ENCODE measurements at places on chromosomes 2 and 18. TPM values are rescaled to one million over a fixed set of nuclear protein-coding genes. Genes with fewer than 3 reads are reported as not detected.

DNA sequence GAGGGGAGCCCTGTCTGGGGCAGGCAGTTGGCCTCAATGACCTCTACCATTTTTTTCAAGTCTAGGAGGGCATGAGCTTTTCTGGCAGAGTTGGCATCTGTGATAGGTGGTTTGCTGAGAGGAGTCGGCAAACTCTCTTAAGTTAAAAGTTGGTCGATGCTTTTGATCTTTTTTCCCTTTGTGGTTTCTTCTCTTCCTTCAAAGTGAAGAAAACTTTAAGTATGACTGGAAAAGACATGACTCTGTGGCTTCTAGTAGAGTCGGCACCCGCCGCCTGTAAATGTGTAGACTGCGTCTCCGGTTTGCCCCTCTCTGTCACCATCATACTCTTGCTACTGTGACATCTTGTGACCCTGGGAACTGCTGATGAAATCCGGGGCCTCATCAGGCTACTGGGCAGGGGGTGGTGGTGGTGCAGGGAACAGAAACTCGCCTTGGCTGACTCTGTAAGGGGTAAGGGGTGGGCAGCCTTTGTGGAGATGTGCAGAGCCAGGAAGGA, 21.1 kb downstream of the INPP5D start:
- DNase-seq: no peak

GRCh38 chr2:54942373-54942772, 107.9 kb downstream of the RTN4 start:
- no peak for DNase-seq

GRCh38 chr18:12857991-12858544, 26.0 kb downstream of the PTPN2 start:
- DNase-seq: no peak

DNA sequence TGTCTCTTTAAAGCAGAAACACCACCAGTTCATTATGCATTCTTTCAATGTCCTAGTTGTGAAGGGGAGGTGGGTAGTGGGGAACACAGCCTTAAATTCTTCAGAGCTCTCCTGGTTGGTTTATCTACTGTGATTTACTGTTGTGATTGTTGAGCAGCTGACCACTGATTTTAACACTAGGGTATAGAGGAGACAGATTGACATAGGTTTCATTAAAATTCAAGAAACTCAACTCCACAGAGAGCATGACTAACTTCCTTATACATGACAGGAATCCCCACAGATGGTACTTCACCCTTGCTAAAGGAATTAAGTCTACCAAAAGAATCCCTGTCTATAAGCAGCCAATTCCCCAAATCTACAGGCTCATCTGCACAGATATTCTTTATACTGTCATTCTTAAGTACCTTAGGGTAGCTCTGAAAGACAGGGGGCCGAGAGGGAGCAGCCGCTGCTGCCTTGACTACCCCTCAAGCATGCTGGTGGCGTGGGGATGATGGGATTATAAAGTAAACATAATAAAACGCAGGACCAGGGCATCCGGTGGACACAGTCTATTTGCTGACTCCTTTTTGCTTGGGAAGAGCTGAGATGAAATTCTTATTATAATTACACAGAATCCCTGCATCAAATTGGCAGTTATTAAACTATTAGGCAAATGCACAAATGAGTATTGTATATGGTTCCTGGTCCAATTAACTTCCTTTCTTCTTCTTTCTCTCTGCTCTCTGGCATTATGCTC, 1377.6 kb upstream of the PIK3C3 start:
- DNase-seq: no peak

The FLACC1 gene
- 1.4 TPM for polyA plus RNA-seq

The MYCN gene
- 6.3 TPM for polyA plus RNA-seq

DNA sequence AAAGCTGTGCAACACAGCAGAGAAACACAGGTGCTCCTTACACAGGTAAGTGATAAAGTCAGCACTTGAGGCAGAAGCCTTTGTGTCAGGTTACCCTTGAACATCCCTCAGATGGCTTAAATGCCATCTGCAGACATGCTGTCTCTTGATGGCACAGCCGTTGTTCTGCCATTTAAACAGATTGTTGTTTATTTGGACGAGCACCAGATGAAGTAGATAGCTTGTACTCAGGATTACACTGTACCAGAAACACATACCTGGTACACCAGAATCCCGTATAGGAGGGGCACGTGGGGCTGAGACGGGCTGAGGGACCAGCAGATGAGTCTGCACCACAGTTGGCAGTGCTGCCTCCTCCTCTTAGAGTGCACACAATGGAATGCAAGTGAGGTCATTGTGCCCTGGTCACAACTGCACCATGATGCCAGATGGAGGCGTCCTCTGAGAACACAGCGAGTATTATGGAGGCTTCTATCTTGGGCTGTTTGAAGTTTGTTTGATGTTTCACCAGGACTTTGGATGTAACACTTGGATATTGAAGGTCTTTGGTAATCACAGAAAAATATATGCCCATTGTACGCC, 143.0 kb downstream of the TANC1 start:
- DNase-seq: no peak

GRCh38 chr2:237556773-237557632, 9.4 kb upstream of the PRLH start:
- DNase-seq: no peak
